ENCODE measurements at places on chromosomes 2 and 18.

DNA sequence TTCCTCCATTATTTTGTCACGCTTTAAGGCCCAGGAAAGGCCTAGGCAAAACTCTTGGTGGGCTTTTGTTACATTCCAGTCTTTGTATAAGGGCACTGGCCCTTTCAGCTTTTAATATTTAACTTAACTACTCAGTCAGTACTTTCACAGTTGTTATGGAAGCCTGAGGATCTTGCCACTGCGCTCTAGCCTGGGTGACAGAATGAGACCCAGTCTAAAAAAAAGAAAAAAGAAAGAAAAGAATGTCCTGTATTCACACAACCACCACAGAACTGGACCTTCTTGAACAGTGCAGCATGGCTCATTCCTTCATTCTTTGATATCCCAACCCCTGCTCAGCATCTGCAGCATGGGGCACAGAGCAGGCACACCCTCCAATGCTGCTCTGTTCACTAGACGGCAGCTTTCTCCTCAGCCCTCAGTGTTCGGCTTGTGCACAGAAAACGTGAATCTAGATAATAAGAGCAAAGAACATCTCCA is 93.4 kb upstream of the MSH2 start:
- DNase-seq: no peak

GRCh38 chr2:147847746-147848391 is 3.0 kb downstream of the ACVR2A start:
- DNase-seq: no peak

GRCh38 chr2:24365051-24365450 is 4.7 kb upstream of the ITSN2 start:
- no peak for DNase-seq

- no peak for DNase-seq
Observed at GRCh38 chr2:242085941-242086621, 216.6 kb downstream of the RTP5 start.

- no peak for DNase-seq
Observed at GRCh38 chr2:144356402-144356801, 163.5 kb downstream of the ZEB2 start.

DNA sequence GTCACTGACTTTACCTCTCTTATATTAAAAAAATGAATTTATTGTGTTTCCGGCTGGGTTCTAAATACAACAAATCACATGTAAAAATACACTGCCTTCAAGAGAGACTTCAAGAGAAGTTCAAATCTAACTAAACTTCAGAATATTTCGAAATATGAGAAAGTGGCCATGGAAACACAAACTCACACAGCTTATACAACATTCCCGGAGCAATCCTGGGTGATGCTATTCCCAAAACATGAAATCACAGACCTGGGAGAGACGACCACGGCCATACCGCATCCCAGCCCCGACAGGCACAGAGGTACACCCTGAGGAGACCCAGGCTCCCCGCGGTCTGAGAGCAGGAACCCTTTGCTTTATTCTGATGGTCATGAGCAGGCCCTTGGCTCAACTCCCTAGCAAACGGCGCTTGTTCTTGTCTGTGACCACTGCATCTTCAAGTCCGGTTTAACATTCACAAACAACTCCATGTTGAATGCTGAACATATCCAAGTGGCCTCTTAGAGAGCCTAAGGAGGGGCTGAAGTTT is 185.4 kb upstream of the REV1 start:
- no peak for DNase-seq

DNA sequence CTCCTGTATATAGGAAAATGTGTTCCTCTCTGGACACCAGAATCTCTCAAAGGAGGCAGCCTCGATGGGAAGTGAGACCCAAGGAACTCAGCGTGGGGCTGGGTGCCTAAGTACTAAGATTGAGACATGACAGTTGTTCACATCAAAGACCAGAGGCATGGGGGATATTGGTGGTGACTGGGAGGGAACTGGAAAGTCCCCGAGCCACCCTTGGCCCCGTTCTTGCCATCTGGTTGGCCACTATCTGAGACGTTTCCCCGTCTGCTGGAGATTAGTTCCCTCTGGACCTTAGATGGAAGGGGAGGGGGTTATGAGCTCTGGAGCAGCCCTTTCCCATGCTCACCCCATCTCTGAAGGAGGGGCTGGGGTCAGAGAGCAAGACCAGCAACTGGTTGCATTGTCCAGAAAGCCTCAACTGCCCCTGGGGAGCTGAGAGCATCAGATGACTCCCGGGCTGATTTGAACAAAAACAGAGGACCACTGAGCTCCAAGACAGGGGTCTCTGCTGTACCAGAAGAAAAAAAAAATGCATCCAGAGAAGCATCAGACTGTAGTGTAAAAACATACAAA is 11.8 kb downstream of the FBLN7 start:
- DNase-seq: no peak

Measured in AG04450 (cell line).